ENCODE measurements at places on chromosomes 16 and 17. TPM values are rescaled to one million over a fixed set of nuclear protein-coding genes. Genes with fewer than 3 reads are reported as not detected.
A peak's percentile ranks its signal among the peaks of the same experiment; 100 is the strongest.

- no peaks in the 10 kb centered on the region for H3K4me1 ChIP-seq
- no peak for DNase-seq
- no peaks in the 10 kb centered on the region for H3K27me3 ChIP-seq
- H3K36me3 ChIP-seq, result no peaks in the 10 kb centered on the region
- no peak overlapping the region for H3K4me3 ChIP-seq
- no peak overlapping the region for H3K27ac ChIP-seq
Observed at GRCh38 chr17:66978514-66979061, 14.1 kb downstream of the CACNG4 start.

FUS gene
- 1,034 TPM for total RNA-seq

GRCh38 chr17:30493780-30494179, 16.6 kb downstream of the GOSR1 start:
- DNase-seq, result no peak
- H3K36me3 ChIP-seq, result peaks cover 33% of the 10 kb centered on the region
- no peak overlapping the region for H3K27ac ChIP-seq
- H3K27me3 ChIP-seq, result no peaks in the 10 kb centered on the region
- H3K4me3 ChIP-seq, result no peak overlapping the region

CDK5R1 gene
- 11.4 TPM for total RNA-seq

EPN3 gene
- 2.2 TPM for total RNA-seq

DNA sequence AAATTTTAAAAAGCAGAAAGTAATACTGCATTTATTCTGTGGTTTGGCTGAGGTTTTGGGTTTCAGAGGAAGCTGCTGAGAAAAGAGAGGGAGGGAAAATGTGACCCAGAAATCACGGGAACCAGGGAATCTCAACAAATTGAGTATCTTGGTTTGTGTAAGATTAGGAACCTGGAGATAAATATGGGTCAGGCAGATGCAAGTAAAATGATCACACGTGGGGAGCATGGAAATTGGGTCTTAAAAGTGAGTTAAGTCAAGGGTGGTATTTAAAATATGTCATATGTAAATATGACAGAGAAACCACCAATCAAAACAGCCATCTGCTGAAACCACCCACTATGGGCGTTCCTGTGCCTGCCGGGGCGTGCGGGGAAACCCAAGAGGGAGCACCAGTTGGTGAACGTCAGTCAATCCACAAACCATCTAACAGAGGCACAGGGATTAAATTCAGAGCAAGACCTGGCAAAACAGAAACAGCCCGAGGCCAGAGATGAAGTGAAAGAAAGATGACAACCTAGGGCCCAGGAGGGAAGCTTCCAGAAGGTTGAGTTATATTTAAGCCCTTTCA, 33.4 kb downstream of the CDH13 start:
- H3K27me3 ChIP-seq, result no peaks in the 10 kb centered on the region
- H3K4me3 ChIP-seq, result no peak overlapping the region
- no peaks in the 10 kb centered on the region for H3K4me1 ChIP-seq
- no peaks in the 10 kb centered on the region for H3K36me3 ChIP-seq
- no peak overlapping the region for H3K27ac ChIP-seq
- peak; percentile 38 for DNase-seq

DNA sequence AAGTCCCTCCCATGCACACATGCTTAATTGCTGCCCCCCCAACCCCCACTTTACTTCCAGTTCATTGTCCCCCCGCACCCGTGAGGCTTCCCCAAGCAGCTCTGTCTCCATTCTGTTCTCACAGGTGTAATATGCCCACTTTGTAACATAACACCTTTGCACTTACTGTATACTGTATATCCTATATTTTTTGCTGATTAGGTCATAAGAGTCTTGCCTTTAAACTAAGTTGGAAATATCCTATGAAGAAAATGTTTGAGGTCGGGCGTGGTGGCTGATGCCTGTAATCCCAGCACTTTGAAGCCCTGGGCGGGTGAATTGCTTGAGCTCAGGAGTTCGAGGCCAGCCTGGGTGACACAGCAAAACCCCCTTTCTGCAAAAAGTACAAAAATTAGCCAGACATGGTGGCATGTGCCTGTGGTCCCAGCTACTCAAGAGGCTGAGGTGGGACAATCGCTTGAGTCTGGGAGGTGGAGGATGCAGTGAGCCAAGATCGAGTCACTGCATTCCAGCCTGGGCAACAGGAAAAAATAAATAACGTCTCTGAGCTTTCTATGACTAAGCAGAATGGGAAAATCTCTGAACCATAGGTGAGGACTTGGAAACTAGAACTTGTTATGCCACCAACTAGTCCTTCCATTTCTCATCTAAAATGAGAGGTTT, 76.1 kb downstream of the TNRC6C start:
- peaks cover 42% of the 10 kb centered on the region for H3K36me3 ChIP-seq
- no peaks in the 10 kb centered on the region for H3K27me3 ChIP-seq
- no peak for DNase-seq
- no peak overlapping the region for H3K4me3 ChIP-seq
- 0 out of 2 replicates have a peak, but pooled peaks cover 2% of the 10 kb centered on the region for H3K4me1 ChIP-seq

LITAFD gene
- total RNA-seq, result not detected

GRCh38 chr17:11901931-11902330, 95.3 kb downstream of the ZNF18 start:
- no peaks in the 10 kb centered on the region for H3K27me3 ChIP-seq
- DNase-seq, result no peak
- H3K4me1 ChIP-seq, result no peaks in the 10 kb centered on the region
- no peaks in the 10 kb centered on the region for H3K36me3 ChIP-seq
- no peak overlapping the region for H3K4me3 ChIP-seq

All from H9 (cell line).